Naive thymus-derived CD4-positive, alpha-beta T cell (primary cell): ENCODE measurements at places on chromosomes 5 and 9. TPM values are rescaled to one million over a fixed set of nuclear protein-coding genes. Genes with fewer than 3 reads are reported as not detected.

The ADAMTSL2 gene
- total RNA-seq: 2.7 TPM

DNA sequence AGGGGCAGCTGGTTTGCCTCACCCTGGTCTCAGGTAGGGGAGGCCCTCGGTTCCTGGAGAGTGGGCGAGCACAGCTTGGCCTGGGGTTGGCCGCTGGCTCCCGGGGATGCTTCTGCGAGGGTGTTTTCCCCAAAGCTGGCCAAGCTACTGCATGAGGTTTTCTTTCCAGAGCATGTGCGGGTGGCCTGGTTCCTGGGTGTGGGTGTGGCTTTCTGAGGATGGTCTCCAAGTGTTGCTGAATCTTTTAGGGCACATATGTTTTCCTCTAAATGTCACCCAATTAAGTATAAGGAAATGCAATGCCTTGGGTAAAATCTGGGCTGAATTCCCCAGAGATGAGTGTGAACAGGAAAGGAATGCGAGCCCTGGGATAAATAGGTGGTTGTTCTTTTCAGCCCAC lies 115.8 kb upstream of the ICE1 start:
- H3K4me3 ChIP-seq: no peak overlapping the region
- H3K36me3 ChIP-seq: no peaks in the 10 kb centered on the region
- no peaks in the 10 kb centered on the region for H3K27me3 ChIP-seq
- H3K27ac ChIP-seq: no peak overlapping the region
- no peaks in the 10 kb centered on the region for H3K4me1 ChIP-seq
- no peak for DNase-seq

The SOX30 gene
- total RNA-seq: not detected

GRCh38 chr5:28523888-28524635 lies 1485.7 kb upstream of the CDH9 start:
- no peaks in the 10 kb centered on the region for H3K4me1 ChIP-seq
- H3K4me3 ChIP-seq: no peak overlapping the region
- H3K27me3 ChIP-seq: no peaks in the 10 kb centered on the region
- no peak overlapping the region for H3K27ac ChIP-seq
- H3K36me3 ChIP-seq: no peaks in the 10 kb centered on the region

GRCh38 chr9:133990366-133991213 lies 1.5 kb downstream of the VAV2 start:
- DNase-seq: no peak
- peaks cover 12% of the 10 kb centered on the region for H3K4me1 ChIP-seq
- no peaks in the 10 kb centered on the region for H3K27me3 ChIP-seq
- H3K4me3 ChIP-seq: no peak overlapping the region

DNA sequence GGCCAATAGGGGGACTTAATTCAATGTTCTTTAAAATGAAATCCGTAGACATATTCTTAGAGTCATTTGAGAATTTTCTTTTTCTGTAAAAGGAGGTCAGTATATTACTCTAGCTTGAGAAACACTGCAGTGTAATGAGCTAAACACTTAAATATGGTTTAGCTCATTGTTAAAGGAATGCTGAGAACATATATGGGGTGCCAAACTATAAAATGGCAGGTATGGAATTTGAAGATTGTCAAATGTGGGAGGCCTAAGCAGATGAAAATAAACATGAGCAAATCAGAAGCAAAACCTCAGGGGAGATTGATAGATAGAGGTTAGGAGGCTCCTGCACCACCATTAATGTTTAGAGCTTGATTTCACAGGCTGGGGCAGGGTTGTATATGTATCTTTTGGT lies 57.9 kb downstream of the STX17 start:
- no peak overlapping the region for H3K27ac ChIP-seq
- H3K4me3 ChIP-seq: no peak overlapping the region
- peaks cover 9% of the 10 kb centered on the region for H3K36me3 ChIP-seq
- no peaks in the 10 kb centered on the region for H3K27me3 ChIP-seq

The GGTA1 gene
- 1.2 TPM for total RNA-seq

The IL13 gene
- total RNA-seq: 0.50 TPM

The TAF11L8 gene
- total RNA-seq: not detected

DNA sequence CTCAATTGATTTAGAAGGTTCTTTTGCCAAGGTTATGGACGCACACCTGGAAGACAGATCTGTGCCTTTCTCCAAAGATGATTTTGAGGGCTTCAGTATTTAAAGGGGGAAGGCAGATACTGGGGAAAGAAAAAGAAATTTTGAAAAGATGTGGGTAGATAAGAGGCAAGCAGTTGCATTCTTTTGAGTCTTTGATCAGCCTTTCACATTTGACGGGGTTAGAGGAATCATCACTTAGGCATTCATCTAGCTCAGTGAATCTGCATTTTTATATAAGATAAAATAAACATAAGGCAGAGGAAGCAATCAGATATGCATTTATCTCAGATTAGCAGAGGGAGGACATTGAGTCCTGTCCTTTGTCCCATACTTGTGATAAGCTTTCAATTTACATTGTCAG lies 243.4 kb upstream of the RAI14 start:
- DNase-seq: no peak
- H3K4me1 ChIP-seq: no peaks in the 10 kb centered on the region
- no peaks in the 10 kb centered on the region for H3K27me3 ChIP-seq

- no peaks in the 10 kb centered on the region for H3K4me1 ChIP-seq
- DNase-seq: no peak
- H3K36me3 ChIP-seq: no peaks in the 10 kb centered on the region
- no peaks in the 10 kb centered on the region for H3K27me3 ChIP-seq
- no peak within 1 kb of the TSS for H3K4me3 ChIP-seq
Measured at GRCh38 chr9:121050128-121050988, at the start of gene C5. C5 (minus strand) TSS chr9:121050275; CDS start chr9:121050246, 29 bp downstream.

The FOXD4L6 gene
- total RNA-seq: not detected

GRCh38 chr5:54821445-54822323 lies 163.7 kb downstream of the ESM1 start:
- no peak overlapping the region for H3K27ac ChIP-seq
- no peak for DNase-seq
- H3K4me1 ChIP-seq: no peaks in the 10 kb centered on the region

DNA sequence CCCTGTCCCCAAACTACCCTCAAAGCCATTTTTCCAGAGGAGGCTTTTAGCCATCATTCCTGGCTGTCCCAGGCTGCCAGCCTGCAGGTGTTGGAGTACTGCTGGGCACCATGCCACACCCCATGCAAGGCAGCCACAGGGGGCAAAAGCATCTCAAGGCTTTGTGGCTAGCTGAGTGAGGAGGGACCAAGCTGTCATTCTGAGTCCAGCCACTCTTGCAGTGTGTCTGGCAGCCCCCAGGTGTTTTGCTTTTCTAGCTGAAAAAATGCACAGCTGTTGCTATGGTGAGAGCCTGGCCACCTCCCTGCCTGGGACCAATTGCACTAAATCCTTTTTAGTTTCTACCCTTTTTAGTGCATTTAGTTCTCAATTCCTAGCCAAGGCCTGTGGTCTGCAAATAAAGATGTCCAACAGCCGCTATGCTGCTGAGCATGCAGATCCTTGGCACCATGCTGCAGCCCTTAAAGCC lies 50.4 kb upstream of the PTGS1 start:
- no peaks in the 10 kb centered on the region for H3K27me3 ChIP-seq
- H3K4me1 ChIP-seq: no peaks in the 10 kb centered on the region
- peaks cover 49% of the 10 kb centered on the region for H3K36me3 ChIP-seq
- DNase-seq: no peak

- no peaks in the 10 kb centered on the region for H3K4me1 ChIP-seq
- H3K27me3 ChIP-seq: no peaks in the 10 kb centered on the region
- H3K4me3 ChIP-seq: no peak overlapping the region
- H3K36me3 ChIP-seq: no peaks in the 10 kb centered on the region
Measured at GRCh38 chr9:117268847-117269446, 145.9 kb downstream of the ASTN2 start.

GRCh38 chr5:135829179-135829578 lies 5.3 kb upstream of the SLC25A48 start:
- H3K27ac ChIP-seq: no peak overlapping the region
- no peaks in the 10 kb centered on the region for H3K36me3 ChIP-seq
- H3K27me3 ChIP-seq: no peaks in the 10 kb centered on the region
- H3K4me3 ChIP-seq: no peak overlapping the region

The THBS4 gene
- 0.31 and 0.65 TPM in 2 replicates for total RNA-seq

The ITGA1 gene
- total RNA-seq: 6.7 and 7.4 TPM in 2 replicates

The TICAM2 gene
- 3.7 TPM for total RNA-seq

- no peaks in the 10 kb centered on the region for H3K36me3 ChIP-seq
- peak overlapping the region; percentile 40 for H3K4me3 ChIP-seq
- peaks cover 13% of the 10 kb centered on the region for H3K4me1 ChIP-seq
- H3K27me3 ChIP-seq: no peaks in the 10 kb centered on the region
Measured at GRCh38 chr9:114154600-114155102, 686 bp upstream of the COL27A1 start.

GRCh38 chr5:169547508-169547907 lies 36.1 kb upstream of the SPDL1 start:
- H3K36me3 ChIP-seq: no peaks in the 10 kb centered on the region
- no peaks in the 10 kb centered on the region for H3K27me3 ChIP-seq
- no peak for DNase-seq
- H3K4me1 ChIP-seq: no peaks in the 10 kb centered on the region
- H3K4me3 ChIP-seq: no peak overlapping the region

The CDO1 gene
- not detected for total RNA-seq

DNA sequence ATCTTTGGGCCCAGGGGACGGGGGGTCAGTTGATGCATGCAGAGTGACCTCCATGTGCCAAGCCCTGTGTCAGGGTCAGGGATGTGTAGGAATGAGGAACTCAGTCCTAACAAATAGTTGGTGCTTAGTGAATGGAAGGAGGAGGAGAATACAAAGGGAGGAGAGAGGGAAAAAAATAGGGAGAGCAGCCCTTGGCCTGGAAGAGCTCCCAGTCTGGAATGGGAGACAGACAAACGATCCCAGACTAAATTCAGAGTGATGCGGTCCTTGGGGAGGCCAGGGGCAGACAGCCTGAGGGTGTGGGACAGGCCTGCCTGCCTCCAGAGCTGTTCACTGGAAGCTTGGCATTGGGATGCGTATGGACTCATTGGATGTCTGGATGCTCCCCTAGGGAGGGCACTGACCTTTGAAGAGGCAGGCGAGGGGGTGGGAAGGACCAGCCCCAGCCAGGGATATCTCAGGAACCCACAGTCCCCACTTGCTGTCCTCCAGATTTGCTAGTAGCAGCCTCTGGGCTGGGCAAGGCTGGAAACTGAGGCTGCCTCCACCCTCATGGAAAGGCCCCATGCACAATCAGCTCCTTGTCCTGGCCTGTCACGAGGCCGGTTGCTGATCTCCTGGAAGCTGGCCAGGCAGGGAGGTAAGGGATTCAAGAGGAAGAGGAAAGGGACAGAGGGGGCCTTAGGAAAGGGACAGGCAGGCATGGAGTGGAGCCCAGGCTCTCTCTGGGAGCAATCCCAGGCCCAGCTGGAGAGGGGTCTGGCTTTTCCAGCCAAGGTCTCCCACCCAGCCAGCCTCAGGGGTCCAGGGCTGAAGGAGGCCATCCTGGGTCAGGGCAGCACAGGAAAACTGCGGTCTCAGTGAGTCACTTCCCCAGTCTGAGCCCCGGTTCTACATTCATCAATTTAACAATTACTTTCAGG lies 69.0 kb upstream of the GGTA1 start:
- no peaks in the 10 kb centered on the region for H3K27me3 ChIP-seq
- H3K36me3 ChIP-seq: no peaks in the 10 kb centered on the region
- no peaks in the 10 kb centered on the region for H3K4me1 ChIP-seq
- no peak overlapping the region for H3K4me3 ChIP-seq
- DNase-seq: no peak

DNA sequence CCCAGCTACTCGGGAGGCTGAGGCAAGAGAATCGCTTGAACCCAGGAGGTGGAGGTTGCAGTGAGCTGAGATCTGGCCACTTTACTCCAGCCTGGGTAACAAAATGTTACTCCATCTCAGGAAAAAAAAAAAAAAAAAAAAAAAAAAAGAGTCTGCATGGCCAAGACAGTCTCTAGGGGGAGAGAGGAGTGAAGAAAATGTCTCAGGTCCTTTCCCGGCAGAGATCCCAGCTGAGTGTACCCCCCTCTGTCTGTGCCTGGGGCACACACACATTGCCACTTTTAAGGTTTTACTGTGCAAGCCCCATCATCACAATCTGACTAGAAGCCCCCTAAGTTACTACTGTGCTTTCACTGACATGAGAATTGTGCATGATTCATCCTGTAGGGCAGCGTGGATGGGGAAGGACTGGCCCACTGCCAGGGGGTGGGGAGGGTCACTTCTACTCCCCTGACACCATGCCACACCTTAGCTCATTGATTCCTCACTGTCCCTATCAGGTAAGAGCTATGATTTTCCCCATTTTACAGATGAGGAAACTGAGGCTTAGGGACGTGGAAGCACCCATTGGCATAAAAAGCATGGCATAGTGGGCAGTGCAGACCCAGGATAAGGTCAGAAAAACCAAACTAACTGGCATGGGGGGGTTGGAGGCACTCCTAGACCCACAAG lies 102.3 kb upstream of the LARP1 start:
- H3K27me3 ChIP-seq: no peaks in the 10 kb centered on the region
- H3K27ac ChIP-seq: no peak overlapping the region
- no peak for DNase-seq
- no peaks in the 10 kb centered on the region for H3K36me3 ChIP-seq

The GARIN3 gene
- total RNA-seq: not detected

- H3K4me1 ChIP-seq: no peaks in the 10 kb centered on the region
- no peaks in the 10 kb centered on the region for H3K27me3 ChIP-seq
- no peak overlapping the region for H3K4me3 ChIP-seq
- no peak for DNase-seq
- no peaks in the 10 kb centered on the region for H3K36me3 ChIP-seq
Measured at GRCh38 chr9:6089300-6089699, 73.9 kb upstream of the RANBP6 start.

The ENTREP1 gene
- not detected for total RNA-seq

DNA sequence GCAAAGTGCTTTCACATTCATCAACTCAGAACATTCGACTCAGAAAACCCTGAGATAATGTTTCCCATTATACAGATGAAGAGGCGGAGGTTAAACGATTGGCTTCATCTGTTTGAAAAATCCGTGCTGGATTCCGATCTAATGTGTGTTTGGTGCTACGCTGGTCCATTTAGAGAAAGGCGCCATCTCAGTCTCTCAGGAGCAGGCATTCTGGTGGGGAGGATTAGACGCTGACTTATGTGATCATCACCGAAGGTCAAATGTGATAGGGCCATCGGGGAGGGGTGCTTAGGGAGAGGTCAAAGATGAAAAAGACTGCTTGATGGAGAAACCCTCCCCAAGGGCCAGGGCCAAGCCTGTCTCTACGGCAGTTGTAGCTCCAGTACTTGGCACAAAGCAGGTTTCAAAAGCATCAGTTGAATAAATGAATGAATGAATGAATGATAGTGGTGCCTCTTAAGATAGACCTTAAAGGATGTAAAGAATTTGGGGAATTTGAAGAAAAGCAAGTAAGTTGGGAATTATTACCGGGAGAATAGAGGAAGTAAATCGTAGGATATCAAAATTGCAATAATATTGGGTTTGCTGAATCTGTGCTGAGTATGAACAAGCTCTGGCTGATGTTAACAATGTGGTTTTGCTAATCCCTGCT lies 160.6 kb upstream of the SHB start:
- H3K4me3 ChIP-seq: no peak overlapping the region
- H3K27ac ChIP-seq: no peak overlapping the region
- H3K36me3 ChIP-seq: no peaks in the 10 kb centered on the region
- no peak for DNase-seq

The CCNO gene
- total RNA-seq: 0.20 TPM in 1 of 2 replicates, not detected in the other

DNA sequence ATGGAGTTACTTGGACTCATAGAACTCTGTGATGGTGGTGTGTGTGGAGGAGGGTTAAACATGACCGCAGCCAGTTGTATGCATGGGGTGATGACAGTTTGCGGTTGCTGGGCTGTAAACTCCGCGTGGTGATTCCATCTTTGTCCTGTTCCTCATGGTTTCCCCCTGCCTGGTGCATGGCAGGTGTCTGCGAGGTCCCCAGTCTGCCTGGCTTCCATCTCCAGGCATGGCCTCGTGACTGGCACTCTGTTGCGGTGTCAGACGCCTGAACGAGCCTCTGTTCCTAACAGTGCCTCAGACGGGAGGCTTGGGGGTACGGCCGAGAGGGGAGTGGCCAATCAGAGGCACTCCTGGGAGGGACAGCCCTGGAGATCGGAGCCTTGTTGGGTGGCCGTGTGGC lies 33.9 kb upstream of the SH3PXD2B start:
- no peak for DNase-seq
- H3K27me3 ChIP-seq: no peaks in the 10 kb centered on the region
- no peaks in the 10 kb centered on the region for H3K4me1 ChIP-seq
- no peak overlapping the region for H3K27ac ChIP-seq

The KCNV2 gene
- total RNA-seq: not detected
